ENCODE measurements at places on chromosomes 11 and 22. TPM values are rescaled to one million over a fixed set of nuclear protein-coding genes. Genes with fewer than 3 reads are reported as not detected.

MS4A6E gene
- polyA plus RNA-seq: not detected

OR4C16 gene
- polyA plus RNA-seq: not detected

- DNase-seq: no peak
Observed at GRCh38 chr11:60769811-60770210, 13.1 kb downstream of the MS4A15 start.

DNA sequence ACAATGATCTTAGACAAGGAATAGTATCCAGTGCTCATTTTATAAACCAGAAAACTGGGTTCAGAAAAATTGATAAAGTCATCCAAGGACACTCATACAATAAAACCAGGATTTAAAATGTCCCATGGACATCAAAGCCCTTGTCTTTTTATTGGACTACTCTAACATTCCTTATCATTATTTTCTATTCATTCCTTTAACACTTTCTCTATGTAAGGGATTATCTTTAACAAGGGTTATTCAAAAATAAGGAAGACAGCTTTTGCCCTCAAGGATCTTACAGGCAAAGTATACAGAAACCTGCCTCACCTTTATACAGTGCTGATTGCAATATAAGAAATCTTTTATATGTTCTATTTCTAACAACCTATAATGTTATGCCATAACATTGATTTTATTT lies 790.8 kb downstream of the DLG2 start:
- no peak for DNase-seq
